ENCODE measurements at places on chromosomes 5 and 9.

DNA sequence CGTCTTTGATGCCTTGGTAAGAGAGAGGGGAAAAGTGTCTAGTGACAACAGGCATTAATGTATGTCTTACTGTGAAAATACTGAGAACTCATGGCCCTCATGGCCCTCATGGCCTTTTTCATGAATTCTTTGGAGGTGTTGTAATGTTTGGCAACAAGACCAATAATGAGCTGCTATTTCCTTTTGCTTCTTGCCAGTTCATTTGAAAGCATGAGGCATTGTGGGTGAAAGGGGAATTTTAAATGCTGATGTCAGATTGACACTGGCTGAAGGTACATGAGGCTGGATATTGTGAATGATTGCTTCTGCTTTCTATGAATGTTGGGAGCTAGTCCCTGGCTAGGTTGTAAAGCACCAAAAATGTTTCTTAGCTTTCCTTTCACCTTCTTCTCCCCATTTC is 79.2 kb downstream of the DOCK2 start:
- DNase-seq, result no peak

- DNase-seq, result no peak
Measured at GRCh38 chr5:133389066-133389590, 223.2 kb downstream of the FSTL4 start.

DNA sequence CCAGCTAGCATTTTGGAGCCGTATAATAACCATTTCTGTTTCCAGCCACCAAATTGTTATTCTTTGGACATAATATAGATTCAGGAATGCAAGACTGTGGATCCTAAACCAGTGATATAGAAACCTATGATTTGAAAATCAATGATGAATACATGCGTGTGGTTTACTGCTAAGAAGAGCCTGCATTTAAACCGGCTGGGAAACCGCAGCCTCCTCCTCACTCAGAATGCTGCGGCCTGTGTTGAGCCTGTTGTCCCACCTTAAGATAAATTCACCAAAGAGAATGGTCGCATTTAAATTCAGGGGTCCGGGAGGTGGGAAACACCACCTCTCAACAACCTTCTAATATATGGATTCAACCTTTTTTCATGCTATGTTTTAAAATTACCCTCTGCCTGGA is 148.0 kb downstream of the MEF2C start:
- no peak for DNase-seq

- DNase-seq, result no peak
Measured at GRCh38 chr5:96771395-96771794, 36.4 kb downstream of the ERAP1 start.

DNA sequence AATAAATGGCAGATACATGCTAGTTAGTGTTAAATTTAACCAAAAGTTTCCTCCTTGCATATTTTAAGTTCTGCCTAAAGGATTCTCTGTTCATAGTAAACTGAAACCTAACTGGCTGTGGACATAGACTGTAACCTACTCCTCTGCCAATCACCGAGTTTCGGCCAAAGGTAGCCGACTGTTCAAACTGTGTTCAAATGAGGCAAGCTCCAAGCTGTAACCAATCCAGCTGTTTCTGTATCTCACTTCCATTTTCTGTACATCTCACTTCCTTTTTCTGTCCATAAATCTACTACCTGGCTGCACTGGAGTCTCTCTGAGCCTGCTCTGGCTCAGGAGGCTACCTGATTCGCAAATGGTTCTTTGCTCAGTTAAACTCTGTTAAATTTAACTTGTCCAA is 44.1 kb downstream of the KCNV2 start:
- DNase-seq, result no peak

- no peak for DNase-seq
Measured at GRCh38 chr9:133004091-133004998, 25.9 kb downstream of the GFI1B start.

DNA sequence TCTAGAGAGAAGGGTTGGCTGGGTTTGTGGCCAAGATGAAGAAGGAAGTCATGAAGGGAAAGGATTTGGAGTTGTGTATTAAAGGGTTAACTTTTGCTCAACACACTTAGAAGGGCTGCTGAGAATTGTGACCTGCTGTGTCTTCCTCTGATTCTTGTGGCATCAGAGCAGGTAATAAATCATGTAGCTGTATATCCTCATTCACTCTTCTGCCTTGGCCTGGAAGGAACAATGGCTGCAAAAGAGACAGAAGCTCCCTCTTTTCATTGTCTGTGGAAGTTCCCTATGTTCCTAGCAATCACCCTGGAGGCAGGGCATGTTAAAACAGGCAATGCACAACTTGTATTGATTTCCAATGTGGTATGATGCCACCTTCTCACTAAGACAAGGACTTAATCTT is 159.1 kb downstream of the LRRC70 start:
- DNase-seq, result no peak

GRCh38 chr5:109329333-109330237 is 80.2 kb downstream of the PJA2 start:
- no peak for DNase-seq

GRCh38 chr5:140402258-140403074 is 833 bp downstream of the ANKHD1 start:
- peak; percentile 50 for DNase-seq

- no peak for DNase-seq
Measured at GRCh38 chr9:113542741-113543140, 79.2 kb downstream of the RGS3 start.

DNA sequence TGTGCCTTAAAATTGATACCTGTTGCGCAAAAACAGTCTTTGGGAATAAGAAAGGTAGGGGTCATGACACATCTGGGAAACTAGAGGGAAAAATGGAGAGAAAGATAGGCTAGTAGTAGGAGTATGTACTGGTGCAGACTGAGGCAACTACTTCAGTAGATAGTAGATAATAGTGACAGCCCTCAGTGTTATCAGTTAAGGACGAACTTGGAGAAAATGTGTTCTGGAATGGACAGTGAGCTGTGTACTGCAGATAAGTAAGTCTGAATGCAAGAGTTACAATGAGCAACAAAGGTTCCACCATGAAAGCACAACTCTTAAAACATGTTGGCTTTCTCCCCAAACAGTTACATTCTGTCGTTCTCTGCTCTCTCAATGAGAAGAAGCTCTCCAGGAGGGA is 6.5 kb upstream of the INSL6 start:
- DNase-seq, result no peak

DNA sequence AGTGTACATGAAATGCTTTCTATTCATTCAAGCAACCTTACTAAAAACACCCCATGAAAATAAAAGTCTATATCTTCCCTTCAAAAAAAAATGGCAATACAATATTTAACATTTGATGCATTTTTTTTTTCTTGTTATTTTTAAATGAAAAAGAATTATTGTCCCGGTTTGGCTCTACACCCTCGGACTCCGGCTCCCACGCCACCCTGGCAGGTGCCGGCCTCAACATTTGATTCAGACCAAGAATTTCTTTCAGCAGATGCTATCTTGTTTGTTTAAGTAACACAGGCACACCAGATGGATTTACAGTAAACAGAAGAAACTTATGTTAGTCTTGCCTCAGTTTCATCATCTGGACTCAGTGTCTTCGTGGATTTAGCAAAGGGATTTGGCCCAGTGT is 146.8 kb downstream of the PRKACG start:
- DNase-seq, result no peak

DNA sequence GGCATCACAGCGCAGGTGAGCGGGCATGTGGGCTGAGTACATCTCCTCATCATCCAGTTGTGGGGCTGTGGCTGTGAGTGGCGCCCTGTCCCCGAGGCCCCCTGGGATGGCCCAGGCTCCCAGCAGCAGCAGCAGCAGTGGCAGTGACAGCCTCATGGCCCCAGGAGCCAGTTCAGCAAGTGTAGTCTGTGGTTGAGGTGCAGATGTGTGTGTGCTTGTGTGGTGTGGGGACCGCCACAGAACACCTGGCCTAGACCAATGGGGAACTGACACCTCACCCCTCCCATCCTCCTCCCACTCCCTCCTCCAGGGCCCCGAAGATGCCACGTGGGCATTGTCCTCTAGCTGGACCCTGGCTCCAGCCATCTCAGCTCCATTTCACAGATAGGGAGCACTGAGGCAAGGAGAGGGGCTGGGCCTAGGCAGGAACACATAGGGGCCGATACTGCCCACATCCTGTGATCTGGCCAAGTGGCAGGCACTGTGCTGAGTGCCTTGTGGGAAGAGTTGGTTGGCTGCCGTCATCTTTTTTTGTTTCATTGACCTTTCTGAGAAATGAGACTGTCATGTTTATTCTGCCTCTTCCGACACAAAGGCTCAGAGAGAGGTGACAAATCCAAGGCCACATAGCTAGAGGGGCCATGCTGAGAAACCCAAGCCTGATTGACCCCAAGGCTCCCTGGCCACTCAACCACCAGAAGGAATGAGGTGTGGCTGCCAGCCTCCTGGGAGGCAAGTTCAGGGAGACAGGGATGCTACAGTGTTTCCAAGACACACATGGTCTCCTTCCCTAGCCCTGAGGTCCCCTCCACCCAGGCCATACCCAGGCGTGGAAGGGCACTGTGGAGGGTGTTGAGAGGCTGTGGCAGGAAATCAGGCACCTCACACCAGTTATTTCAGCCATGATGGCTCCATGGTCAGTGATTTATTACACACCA is at the start of gene MZB1:
MZB1 (minus strand) TSS at position 213 of the 938 bp plus-strand sequence; CDS start at position 156, 57 bp downstream.
- peak; percentile 34 for DNase-seq

DNA sequence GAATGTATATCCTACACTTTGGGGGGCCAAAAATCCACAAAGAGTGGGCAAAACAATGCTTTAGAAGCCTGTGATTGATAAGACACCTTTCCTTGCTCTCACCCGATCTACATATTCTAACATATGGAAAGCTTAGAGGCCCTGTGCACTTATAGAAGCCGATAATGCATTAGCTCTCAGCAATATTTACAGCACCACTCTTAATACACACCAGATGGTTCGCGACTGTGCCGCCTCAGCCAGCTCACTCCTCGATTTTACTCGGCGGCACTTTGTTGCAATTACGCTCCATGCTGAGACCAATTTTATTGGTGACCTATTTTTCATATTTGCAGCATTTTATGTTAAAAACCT is 18.8 kb downstream of the NR2F1 start:
- DNase-seq, result no peak

DNA sequence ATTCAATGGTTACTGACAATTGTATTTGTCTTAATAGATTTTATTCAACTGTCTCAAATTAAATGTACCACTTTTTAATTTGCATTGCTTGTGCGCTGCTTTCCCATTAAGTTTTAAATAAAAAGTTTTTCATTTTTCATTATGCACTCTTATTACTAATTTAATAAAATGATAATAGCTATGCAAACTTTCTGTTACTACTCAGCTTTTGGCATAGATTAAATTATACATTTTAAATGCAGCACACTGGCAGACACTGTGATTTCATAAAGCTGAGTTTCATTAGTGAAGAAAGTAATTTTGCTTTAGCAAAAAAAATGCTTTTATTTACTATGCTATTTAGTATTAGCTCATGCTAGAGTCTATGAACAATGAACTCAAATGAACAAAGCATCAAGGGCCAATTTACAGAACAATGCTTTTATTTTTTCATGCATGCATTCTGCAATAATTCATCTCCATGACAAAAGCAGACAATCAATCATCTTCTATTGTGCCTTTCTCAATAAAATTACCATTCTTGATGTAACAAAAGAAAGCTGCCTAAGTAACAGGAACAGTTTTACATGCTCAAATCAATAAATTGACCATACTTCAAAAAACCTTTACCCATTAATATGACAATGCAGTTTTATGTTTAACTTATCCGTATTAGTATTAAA is 595.2 kb upstream of the ARRDC3 start:
- DNase-seq, result no peak

DNA sequence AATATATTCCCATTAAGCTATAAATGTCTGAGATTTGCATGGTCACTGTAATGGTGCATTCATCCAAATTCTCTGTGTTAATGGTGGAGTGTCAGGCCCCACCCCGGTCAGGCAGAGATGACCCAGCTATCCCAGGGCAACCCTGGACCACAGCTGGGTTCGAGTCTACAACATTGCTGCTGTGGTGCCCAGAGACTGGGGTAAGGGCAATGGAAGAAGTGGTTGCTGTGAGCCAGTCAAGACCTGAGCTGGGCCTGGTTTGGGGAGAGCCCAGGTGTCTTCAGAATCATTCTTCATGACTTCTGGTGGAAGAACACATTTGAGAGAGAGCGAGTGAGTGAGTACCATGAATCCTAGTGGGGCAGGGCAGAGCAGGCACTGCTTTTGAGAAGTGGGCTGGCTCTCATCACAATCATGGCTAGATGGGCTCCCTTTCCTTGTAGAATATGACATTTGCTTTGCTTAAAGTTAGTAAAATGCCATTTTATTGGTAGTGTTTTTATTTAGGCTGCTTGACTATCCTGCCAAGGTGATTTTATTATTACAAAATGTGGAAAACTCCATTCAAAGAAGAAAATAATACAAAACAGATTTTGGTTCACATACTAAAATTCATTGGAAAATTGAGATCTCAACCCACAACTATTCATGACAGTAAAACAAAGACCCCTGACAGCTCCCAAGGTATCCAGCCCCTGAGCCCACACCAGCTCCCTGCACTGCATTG is 125.8 kb upstream of the SLC25A48 start:
- DNase-seq, result no peak

DNA sequence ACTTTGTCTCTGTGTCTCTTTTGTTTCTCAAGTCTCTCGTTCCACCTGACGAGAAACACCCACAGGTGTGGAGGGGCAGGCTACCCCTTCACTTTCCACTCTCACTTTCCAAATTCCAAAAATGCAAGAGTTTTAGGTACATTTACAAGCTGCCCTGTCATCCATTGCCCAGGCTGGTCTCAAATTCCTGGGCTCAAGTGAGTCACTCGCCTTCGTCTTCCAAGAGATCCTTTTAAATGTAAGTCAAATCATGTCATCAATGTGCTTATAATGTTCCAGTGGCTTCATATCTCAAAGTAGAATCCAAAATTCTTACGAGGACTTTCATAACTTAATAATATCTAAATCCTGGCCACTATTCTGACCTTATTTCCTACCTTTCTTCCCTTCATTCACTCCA is 20.4 kb upstream of the UGCG start:
- DNase-seq, result no peak

DNA sequence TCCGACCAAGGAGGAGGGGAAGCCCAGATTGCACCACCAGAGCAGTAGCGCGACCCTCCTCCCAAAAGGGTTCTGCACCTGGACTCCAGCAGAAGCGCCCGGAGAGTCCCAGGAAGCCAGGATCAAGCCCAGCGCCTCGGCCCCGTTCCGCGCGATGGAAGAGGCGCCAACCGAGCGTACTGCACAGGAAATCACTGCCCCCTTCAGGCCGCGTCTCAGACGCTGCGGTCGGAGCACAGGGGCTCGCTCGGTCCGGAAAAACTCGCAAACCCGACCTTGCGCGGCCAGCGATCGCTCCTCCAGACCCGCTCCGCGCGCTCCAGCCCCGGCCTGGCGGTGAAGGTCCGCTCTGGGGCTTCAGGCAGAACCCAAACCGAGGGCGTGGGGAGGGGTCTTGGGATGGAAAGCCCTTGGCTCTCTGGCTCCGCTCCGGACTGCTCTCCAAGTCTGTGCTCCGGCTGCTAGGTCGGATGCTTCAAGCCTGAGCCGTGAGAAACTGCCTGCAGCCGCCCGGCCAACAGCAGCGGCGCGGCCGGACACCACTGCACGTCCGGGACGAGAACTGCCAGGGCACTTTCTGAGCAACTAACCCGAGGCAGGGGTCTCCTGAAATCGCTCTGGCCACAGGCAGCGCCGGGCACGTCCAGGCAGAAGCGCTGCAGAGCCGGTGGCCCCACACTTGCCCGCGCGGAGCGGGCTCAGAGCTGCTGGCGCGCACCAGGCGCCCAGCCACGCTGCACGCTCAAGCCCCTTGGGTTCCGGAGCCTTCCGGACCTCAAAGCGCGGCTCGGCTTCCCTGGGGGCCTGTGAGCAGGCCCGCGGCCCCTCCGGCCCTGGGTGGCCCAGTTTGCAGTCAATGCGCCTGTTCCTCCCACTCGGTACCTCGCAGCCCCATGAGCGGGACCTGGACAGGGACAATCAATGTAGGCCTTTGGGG is 1.3 kb downstream of the GABBR2 start:
- no peak for DNase-seq

All from activated T-cell treated with anti-CD3 and anti-CD28 coated beads for 4 hours (primary cell).